Glomerular endothelial cell (primary cell): ENCODE measurements at places on chromosomes 3 and 15.

GRCh38 chr15:85616549-85617110 is 178.1 kb downstream of the KLHL25 start:
- DNase-seq = no peak

GRCh38 chr3:58345457-58345856 is 12.8 kb downstream of the PXK start:
- no peak for DNase-seq

DNA sequence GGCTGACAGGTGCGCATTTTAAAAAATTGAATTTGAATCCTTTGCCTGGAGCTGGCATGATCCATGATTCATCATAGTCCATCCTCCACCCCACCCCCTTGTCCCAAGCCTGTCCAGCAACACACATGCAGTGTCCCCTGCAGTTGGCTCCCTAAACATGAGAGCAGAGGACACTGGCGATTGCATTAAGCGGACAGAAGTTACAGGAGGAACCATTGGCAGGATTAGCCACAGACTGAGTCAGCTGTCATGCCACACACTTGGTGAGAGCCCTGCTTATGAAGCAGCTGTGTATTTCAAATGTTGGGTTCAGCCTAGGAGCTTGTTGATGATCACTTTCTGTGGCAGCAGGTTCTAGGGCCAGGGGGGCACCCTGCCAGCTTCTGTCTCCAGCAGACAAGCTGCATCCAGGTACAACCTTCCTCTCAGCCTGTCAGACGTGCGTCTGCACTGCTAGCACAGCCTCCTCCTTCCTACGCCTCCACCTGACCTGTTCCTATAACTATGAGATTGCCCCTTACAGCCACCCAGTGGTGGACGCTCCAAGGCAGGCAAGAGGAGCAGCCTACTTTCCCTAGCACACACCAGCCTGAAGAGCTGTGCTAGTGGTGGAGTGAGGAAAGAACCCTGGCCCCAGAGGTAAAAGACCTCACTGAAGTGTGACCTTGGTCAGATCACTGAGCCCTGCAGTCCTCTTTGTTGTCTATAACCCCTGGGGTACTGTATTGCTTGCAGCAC is 121.9 kb downstream of the SLCO3A1 start:
- no peak for DNase-seq

DNA sequence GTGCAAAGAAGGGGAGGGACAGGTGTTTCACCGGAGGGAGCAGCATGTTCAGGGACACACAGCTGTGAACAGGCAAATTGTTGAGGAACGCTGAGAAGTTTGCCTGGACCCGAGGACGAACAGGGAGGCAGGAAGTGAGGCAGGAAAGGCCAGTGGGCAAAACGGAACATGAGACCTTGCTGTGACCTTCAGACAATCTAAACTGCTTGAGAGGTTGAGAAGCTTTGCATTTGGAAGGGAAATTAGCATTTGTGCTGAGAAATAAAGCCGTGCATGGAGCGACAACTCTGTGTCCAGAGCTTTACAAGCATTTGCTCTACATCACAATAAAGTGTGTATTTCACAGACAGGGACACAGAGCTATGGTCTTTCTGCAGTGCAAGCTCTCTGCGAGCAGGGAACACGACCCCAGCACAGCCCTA is 47.9 kb downstream of the CDC25A start:
- no peak for DNase-seq

DNA sequence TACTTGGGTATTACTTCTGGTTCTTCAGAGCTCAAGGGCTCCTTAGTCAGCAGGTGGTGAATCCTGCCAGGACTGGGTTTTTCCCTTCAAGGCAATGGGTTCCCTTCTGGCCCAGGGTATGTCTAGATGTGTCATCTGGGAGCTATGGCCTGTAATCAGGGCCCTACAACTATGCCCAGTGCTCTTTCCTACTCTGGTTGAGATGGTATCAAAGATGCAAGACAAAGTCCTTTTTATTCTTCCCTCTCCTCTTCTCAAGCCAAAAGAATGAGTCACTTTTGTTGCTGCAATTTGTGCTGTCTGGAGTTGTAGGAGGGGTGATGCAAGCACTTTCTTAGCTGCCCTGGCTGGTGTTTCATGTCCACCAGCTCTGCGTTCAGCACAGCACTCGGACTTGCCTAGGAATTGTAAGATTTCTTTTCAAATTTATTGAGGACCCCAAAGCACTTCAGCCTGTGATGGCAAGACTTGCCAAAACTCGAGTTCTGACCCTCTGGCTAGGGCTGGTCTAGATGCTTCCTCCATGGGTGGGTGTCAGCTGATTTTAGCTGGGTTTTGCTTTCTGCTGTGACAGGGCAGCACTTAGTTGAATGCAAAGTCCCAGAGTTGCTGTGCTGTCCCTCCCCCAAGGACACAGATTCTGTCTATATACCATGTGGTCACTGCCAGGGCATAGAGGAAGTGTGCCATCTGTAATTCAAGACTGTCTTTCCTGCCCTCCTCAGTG is 129.2 kb upstream of the CBLB start:
- DNase-seq = no peak

DNA sequence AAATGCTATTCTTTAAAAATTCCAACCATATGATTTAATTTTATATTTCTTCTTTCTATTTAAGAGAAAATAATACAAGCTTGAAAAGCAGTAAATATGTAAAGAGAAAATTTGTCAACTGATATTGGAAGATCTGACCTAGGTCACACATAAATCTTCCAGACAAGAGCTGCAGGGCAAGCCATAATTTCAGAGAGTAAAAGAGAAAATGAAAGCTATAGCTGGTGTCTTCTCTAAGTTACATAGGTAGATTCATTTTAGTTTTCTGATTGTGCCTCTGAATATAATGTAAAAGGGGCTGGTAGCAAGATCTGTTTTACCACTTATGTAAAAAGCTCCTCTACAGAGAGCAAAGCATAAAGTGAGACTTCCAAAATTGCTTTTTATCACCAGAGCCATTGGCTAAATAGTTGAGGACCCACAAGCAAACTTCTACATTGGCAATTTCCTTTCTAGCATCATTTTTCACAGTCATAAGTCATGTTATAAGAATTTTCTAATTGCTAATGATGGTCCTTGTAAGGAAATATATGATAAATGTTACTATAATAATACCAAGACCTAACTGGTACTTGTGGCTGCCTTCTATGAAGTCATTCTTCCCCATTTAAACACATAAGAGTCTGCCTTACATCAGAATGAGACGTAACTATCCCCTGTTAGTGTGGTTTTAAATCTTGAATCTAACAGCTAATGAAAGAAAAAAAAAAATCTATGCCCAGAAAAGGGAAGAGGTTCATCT is 80.8 kb upstream of the SKOR1 start:
- no peak for DNase-seq

DNA sequence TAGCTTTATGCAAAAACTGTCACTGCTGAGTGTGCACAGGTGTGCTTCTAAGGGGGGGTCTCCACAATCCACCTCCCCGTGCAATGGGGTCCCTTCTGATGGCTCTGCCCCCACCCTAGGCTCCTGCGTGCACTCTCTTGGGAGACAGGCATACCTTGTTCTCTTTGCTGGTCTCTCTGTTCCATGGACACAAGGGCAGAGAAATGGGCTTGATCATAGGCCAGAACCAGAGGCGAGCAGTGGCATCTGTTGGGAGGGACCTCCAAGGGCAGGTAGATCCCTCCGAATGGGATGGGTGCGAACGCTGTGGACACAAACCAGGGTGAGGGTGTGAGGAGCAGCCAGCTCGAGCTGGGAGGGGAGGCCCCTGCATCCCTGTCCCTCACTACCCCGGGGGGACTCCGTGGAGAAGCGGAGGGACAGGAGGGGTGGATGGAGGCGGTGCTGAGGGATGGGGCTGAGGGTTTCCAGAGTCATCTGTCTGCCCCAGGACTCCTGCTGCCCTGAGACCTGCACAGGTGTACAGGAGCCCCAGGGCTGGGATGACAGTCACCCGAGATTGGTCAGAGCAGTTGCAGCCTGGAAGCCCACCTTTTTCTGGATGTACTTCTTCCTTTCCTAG is 175.0 kb downstream of the KLF13 start:
- DNase-seq = no peak

GRCh38 chr3:40118091-40118490 is 191.4 kb upstream of the EIF1B start:
- DNase-seq = no peak

DNA sequence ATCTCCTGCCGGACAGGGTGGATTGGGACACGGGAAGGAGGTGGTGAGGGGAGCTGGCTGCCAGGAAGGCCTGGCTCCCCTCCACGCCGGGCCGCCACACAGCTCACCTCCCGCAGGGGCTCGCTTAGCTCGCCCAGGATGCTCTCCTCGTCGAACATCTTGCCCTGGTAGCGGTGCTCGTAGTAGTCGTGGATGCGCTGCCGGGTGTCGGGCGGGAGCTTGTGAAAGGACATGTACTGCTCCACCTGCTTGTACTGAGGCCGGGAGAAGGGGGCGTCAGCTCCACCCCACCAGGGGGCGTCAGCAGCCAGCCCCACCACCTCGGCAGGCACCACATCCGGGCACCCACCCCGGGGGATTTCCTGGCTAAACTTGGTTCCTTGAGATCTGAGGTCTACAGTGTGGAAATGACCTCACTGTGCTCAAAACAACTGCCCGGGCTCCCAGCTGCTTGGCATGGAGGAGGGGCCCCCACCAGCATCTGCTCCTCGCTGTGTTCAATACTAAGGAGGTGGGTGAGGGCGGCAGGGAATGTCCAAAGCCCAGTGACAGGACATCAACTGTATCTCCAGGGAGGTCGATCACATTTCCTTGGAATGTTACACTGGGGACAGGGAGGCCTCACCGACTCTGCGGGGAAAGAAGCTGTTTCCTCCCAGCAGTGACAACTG is 43.4 kb downstream of the HCN4 start:
- DNase-seq = no peak

DNA sequence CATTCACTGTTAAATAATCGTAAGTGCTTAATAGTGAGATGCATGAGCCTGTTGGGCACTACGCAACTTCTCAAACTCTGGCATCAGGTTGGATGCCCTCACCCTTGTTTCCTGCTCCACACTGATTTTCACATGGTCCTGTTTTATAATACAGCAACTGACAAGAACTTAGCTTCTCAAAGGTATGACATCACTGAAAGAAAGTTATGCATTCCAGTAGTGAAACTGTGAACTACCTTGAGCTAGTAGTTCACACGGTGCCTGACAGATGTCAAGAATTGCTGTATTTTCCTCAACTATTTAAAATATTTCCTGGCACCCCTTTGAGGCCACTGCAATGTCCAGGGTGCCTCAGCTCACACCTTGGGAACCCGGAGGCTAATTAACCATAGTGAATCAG is 327.5 kb downstream of the RORA start:
- no peak for DNase-seq

DNA sequence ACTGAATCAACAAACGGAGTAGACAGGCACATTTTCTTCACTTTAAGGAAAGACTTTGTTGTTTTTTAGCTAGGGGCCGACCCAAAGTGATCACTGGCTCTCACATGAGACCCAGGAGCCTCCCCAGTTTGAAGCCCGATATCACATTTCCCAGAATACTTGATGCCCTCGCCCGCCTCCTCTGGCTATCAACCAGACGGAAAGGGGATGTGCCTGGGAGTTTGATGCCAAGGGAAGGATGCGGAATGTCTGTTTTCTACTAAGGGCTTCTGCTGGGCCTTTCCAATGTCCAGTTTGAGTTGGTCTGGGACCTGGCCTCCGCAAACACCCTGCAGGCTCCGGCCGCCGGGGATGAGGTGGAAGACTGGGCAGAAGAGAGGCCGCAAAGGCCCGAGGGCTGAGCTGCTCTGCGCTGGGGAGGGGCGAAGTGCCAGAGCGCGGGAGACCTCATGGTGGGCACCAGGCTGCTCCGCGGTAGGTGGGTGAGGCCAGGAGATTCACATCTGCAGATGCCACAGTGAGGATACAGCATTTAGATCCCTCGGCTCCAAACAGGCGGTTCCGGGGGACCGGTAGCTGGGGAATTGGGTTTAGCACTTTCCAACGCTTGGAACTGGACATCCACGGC is 491 bp upstream of the ZNF774 start:
- no peak for DNase-seq
